ENCODE measurements at places on chromosomes 12 and 14. TPM values are rescaled to one million over a fixed set of nuclear protein-coding genes. Genes with fewer than 3 reads are reported as not detected.

- no peaks in the 10 kb centered on the region for H3K4me1 ChIP-seq
- DNase-seq, result peak; percentile 92
- peak overlapping the region; percentile 83 for H3K4me3 ChIP-seq
- peaks cover 3% of the 10 kb centered on the region for H3K27me3 ChIP-seq
- H3K36me3 ChIP-seq, result no peaks in the 10 kb centered on the region
Measured at GRCh38 chr14:60722357-60723115, 1.6 kb downstream of the SIX4 start.

- no peak for DNase-seq
- peak overlapping the region; percentile 80 for H3K27ac ChIP-seq
- no peaks in the 10 kb centered on the region for H3K36me3 ChIP-seq
- no peaks in the 10 kb centered on the region for H3K27me3 ChIP-seq
- peaks cover 37% of the 10 kb centered on the region for H3K4me1 ChIP-seq
- H3K4me3 ChIP-seq, result peak overlapping the region; percentile 53
Measured at GRCh38 chr12:27549236-27549800, 25.3 kb downstream of the PPFIBP1 start.

- H3K4me3 ChIP-seq, result no peak overlapping the region
- no peaks in the 10 kb centered on the region for H3K4me1 ChIP-seq
- DNase-seq, result no peak
Measured at GRCh38 chr12:103903993-103904392, 26.2 kb upstream of the HSP90B1 start.

GRCh38 chr14:38056270-38056669, 151.4 kb upstream of the SSTR1 start:
- H3K27me3 ChIP-seq, result no peaks in the 10 kb centered on the region
- no peaks in the 10 kb centered on the region for H3K4me1 ChIP-seq
- H3K4me3 ChIP-seq, result no peak overlapping the region
- no peaks in the 10 kb centered on the region for H3K36me3 ChIP-seq
- no peak overlapping the region for H3K27ac ChIP-seq
- DNase-seq, result no peak

GRCh38 chr12:86837246-86837645, 581.1 kb upstream of the MGAT4C start:
- no peak overlapping the region for H3K27ac ChIP-seq
- no peaks in the 10 kb centered on the region for H3K4me1 ChIP-seq
- H3K36me3 ChIP-seq, result no peaks in the 10 kb centered on the region
- no peak overlapping the region for H3K4me3 ChIP-seq
- H3K27me3 ChIP-seq, result no peaks in the 10 kb centered on the region

GRCh38 chr14:84041421-84041820, 1488.5 kb upstream of the FLRT2 start:
- H3K4me3 ChIP-seq, result no peak overlapping the region
- no peak for DNase-seq
- H3K27me3 ChIP-seq, result no peaks in the 10 kb centered on the region
- H3K36me3 ChIP-seq, result no peaks in the 10 kb centered on the region
- H3K27ac ChIP-seq, result no peak overlapping the region

- H3K27ac ChIP-seq, result no peak overlapping the region
- no peaks in the 10 kb centered on the region for H3K36me3 ChIP-seq
- H3K4me3 ChIP-seq, result no peak overlapping the region
- no peaks in the 10 kb centered on the region for H3K27me3 ChIP-seq
- no peak for DNase-seq
- H3K4me1 ChIP-seq, result no peaks in the 10 kb centered on the region
Measured at GRCh38 chr12:59396519-59396918, 199.3 kb upstream of the SLC16A7 start.

DNA sequence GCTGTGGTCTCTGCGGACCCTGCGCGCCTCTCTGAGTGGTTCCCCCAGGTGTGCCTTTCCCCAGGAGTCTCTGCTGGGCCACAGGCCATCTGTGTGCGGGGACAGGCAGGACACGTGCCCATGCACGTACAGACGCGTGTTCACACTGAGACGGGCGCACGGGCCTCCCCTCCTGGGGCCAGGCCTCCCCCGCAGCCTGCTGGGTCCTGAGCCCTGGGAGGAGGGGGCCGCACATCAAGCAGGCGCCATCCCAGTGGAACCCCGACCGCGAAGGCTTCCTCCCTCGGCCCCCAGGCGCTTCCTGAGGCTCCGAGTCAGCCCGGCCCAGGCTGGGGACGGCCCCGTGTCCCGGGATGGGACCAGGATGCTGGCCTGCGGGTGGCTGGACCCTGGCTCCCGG, 39.7 kb downstream of the LRCOL1 start:
- H3K4me1 ChIP-seq, result no peaks in the 10 kb centered on the region
- H3K36me3 ChIP-seq, result no peaks in the 10 kb centered on the region
- no peak overlapping the region for H3K4me3 ChIP-seq

DNA sequence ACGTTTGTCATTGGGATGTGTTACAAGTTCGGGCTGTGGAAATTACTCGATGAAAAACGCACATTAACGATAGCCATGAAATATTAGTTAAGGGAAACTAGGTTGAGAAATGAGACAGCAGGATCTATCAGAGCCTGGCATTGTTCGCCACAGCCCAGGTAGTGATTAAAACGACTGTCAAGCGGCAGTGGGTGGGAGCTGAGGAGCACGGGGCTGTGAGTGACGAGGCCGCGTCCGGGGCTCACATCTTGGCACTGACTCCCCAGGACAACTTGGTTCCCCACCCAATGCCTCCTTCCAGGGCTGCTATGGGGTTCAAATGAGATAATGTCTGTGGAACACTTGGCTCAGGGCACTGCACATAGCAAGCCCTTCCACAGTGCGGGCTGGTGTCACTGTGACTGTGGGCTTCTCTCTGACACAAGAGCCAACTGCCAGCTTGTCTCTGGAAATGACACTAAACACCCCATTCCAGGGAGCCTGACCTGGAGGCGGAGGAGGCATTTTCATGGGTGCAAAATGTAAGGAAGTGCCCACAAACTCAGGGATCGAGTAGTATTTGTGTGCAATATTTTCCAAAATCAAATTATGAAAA, 19.3 kb downstream of the MMAB start:
- H3K36me3 ChIP-seq, result no peaks in the 10 kb centered on the region
- H3K27ac ChIP-seq, result no peak overlapping the region
- H3K4me3 ChIP-seq, result no peak overlapping the region
- no peak for DNase-seq

- no peak overlapping the region for H3K27ac ChIP-seq
- no peak for DNase-seq
- no peaks in the 10 kb centered on the region for H3K36me3 ChIP-seq
- H3K4me1 ChIP-seq, result no peaks in the 10 kb centered on the region
- no peaks in the 10 kb centered on the region for H3K27me3 ChIP-seq
Measured at GRCh38 chr14:44564908-44565307, 57.8 kb upstream of the FSCB start.

DNA sequence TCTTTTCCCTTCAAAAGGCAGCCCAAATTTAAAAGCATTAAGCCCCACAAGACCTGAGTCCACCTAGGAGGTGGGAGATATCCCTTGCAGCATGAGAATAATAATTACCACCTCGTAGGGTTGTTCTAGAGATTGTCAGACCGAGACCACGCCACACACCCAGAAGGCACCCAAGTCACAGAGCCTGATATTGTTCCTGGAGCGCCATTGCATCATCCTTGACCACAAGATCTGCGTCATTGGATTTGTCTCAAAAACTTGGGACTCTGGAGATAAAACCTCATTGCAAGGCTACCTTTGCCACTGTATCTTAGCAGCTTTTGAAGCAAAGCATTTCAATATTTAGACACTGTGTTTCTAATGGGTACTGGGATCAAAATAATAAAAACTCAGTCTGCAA, 29.4 kb upstream of the PPP2R5C start:
- H3K27ac ChIP-seq, result no peak overlapping the region
- peaks cover 4% of the 10 kb centered on the region for H3K4me1 ChIP-seq
- H3K27me3 ChIP-seq, result no peaks in the 10 kb centered on the region
- DNase-seq, result no peak

- H3K36me3 ChIP-seq, result peaks cover 22% of the 10 kb centered on the region
- no peak for DNase-seq
- no peak overlapping the region for H3K27ac ChIP-seq
- no peak overlapping the region for H3K4me3 ChIP-seq
- H3K27me3 ChIP-seq, result no peaks in the 10 kb centered on the region
- H3K4me1 ChIP-seq, result no peaks in the 10 kb centered on the region
Measured at GRCh38 chr12:57816855-57817151, 1.7 kb downstream of the AVIL start.

DNA sequence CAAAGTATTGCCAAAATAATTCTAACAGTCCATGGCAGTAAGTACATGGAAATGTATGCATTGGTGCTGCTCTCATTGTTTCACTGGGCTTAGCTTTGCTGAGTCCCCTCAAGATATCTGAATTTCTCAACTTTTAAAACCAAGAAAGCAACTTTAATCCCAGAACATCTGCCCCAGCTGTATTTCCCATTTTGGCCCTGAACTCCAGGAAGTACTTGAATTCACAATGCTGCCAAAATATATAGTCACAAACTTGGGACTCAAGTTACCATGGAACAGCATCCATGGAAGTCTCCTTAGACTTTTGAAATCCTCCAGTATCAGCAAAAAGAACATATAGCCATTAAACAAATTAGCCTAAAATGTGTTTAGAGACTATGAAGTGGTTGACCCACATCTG, 78.5 kb upstream of the FLRT2 start:
- no peaks in the 10 kb centered on the region for H3K4me1 ChIP-seq
- no peak for DNase-seq
- H3K27me3 ChIP-seq, result no peaks in the 10 kb centered on the region
- H3K36me3 ChIP-seq, result no peaks in the 10 kb centered on the region

DNA sequence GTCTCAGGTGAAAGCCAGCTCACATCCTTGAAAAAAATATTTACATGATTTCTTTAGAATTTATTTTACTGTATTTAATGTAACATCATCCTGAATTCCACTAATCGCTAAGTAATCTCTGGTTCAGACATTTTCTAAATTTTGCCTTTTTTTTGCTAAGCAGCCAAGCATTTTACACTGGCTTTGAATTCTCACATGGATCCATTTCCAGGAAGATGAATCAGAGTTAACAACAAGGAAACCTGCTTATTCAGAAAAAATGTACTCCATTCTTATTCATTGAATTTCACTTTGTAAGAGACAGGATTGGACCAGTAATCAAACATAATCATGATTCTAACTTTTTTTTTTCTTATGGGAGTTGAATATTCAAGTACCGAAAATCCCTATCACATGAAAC, 1785.1 kb upstream of the FLRT2 start:
- H3K36me3 ChIP-seq, result no peaks in the 10 kb centered on the region
- H3K4me1 ChIP-seq, result no peaks in the 10 kb centered on the region
- no peak overlapping the region for H3K4me3 ChIP-seq
- no peak overlapping the region for H3K27ac ChIP-seq
- DNase-seq, result no peak
- no peaks in the 10 kb centered on the region for H3K27me3 ChIP-seq

GRCh38 chr14:64930085-64930843, 12.3 kb downstream of the GPX2 start:
- no peak overlapping the region for H3K4me3 ChIP-seq
- no peak for DNase-seq
- peaks cover 26% of the 10 kb centered on the region for H3K36me3 ChIP-seq
- H3K27ac ChIP-seq, result no peak overlapping the region
- no peaks in the 10 kb centered on the region for H3K4me1 ChIP-seq

- no peaks in the 10 kb centered on the region for H3K4me1 ChIP-seq
- H3K27ac ChIP-seq, result no peak overlapping the region
- no peak for DNase-seq
- no peak overlapping the region for H3K4me3 ChIP-seq
Measured at GRCh38 chr12:95755261-95755865, 35.2 kb downstream of the NTN4 start.

DNA sequence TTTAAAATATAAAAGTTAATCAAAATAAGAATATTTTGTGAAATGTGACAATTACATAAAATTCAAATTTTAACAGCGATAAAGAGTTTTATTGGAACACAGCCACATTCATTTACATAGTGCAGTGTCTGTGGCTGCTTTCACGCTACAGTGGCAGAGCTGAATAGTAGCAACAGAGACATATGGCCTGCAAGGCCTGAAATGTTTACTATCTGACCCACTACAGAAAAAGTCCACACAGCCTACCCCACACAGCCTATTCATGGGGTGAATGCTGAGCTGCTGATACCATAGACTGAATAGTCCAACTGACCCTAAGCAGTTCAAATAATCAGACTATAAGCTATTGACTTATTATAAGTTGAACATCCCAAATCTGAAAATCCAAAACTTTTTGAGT, 13.2 kb downstream of the GNS start:
- no peak for DNase-seq
- H3K27ac ChIP-seq, result no peak overlapping the region
- no peaks in the 10 kb centered on the region for H3K4me1 ChIP-seq
- peaks cover 5% of the 10 kb centered on the region for H3K36me3 ChIP-seq

DNA sequence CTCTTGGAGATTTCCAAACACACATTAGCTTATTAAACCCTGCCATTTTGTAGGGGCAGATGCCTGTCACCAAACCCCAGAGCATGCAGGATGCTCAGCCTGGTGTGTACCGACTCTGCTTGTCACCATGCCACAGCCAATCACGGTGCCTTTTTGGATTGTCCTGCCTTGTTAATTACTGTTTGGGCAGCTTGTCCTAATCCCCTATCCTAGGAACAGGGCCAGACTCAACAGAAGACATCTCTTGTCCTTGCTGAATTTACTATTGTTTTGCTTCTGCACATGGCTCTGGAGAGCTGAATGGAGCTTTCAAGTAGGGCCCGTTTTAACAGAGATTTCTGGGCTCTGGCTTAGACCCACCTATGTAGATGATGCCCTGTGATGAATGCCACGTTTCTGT, 388.5 kb downstream of the AACS start:
- no peak for DNase-seq
- H3K4me3 ChIP-seq, result no peak overlapping the region
- no peaks in the 10 kb centered on the region for H3K36me3 ChIP-seq
- no peaks in the 10 kb centered on the region for H3K4me1 ChIP-seq
- no peak overlapping the region for H3K27ac ChIP-seq
- no peaks in the 10 kb centered on the region for H3K27me3 ChIP-seq

GRCh38 chr12:124388679-124389137, 93.8 kb downstream of the RFLNA start:
- peak overlapping the region; percentile 97 for H3K27ac ChIP-seq
- peak; percentile 90 for DNase-seq
- no peak overlapping the region for H3K4me3 ChIP-seq
- H3K36me3 ChIP-seq, result peaks cover 5% of the 10 kb centered on the region
- no peaks in the 10 kb centered on the region for H3K27me3 ChIP-seq

- no peaks in the 10 kb centered on the region for H3K36me3 ChIP-seq
- no peaks in the 10 kb centered on the region for H3K4me1 ChIP-seq
- H3K27me3 ChIP-seq, result no peaks in the 10 kb centered on the region
- H3K4me3 ChIP-seq, result no peak overlapping the region
- no peak for DNase-seq
- H3K27ac ChIP-seq, result no peak overlapping the region
Measured at GRCh38 chr14:90193925-90194324, 62.4 kb upstream of the PSMC1 start.

KCNH5 gene
- not detected for total RNA-seq

LTBP2 gene
- total RNA-seq, result 10.4 TPM

TAS2R42 gene
- not detected for total RNA-seq

SLC25A47 gene
- not detected for total RNA-seq

PAPLN gene
- total RNA-seq, result 132 TPM

MGP gene
- 811 TPM for total RNA-seq

CLEC4C gene
- not detected for total RNA-seq

PMCH gene
- not detected for total RNA-seq

COA8 gene
- total RNA-seq, result 40.7 TPM

INHBE gene
- total RNA-seq, result 0.19 TPM

RCOR1 gene
- total RNA-seq, result 17.9 TPM
